ENCODE measurements at places on chromosomes 3 and 15.

- no peak for DNase-seq
These were observed 20.9 kb downstream of the RAD54L2 start for GRCh38 chr3:51559411-51559888.

DNA sequence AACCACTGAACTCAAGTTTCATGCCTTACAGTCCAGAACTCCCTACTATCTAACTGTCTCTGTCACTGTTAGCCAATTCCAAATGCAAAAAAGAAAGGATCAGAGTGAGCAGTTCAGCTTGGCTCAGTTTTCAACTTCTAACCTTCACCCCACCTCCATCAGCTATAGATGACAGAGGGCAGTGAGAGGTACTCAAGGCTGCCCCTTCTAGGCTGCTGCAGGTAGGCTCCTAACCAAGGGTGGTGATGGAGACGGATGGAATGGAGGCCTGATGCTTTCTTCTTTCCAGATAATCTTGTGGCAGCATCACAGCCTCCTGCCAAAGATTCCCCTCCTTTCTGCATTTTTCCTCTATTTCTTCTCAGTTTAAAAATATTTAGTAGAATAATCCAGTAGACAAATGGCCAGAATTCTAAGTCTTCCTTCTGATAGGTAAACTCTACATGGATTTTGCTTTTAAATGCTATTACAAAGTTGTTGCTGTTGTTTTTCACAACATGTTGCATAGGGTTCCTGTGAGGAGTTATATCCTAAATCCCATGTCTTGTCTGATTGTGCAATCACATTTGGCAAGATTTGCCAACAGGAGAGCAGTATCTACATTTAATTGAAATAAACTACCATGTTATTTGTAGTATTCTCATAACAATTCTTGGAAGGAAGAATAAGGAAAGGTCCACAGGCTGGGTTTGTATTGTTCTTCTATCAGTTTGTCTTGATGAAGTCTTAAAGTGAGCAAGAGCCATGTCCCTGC lies 301.6 kb upstream of the TRIM42 start:
- DNase-seq: no peak

DNA sequence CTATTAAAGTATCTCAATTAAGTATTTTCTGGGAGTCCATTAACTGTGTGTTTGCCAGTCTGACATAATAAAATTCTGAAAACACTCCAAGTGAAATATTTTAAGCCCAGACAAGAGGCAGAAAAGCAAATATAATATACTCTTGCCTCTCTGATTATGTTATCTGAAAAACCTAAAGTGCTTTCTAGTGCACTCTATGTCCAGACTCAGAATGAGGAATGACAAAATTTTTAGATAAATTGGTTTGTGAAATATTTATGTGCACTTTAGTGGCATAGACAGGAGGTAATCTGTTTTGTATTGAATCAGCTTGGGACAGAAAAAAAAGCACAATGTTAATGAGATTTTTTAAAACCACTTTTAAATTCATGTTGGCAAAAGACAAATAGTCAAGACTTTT lies 508.2 kb upstream of the SUCLG2 start:
- DNase-seq: no peak

GRCh38 chr3:193959861-193960260 lies 176.1 kb upstream of the HES1 start:
- no peak for DNase-seq

DNA sequence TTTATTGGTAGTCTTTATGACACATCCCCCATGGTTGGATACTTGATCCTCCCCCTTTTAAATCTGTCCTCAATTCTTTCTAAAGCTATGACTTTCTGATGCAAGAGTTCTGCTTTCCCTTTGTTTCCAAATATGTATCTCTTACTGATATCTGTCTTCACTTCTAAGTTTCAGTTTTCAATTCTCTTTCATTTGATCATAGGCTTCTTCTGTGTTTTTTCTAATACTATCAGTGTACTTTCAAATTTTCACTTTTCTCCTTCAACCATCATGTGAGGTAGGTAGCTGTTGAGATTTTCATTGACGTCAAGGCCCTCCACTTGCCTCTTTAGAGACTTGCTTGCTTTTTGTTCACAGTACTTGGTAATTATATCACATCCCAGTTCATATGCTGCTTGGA lies 436.5 kb downstream of the CNTN4 start:
- no peak for DNase-seq

GRCh38 chr3:69542089-69542804 lies 156.4 kb upstream of the FRMD4B start:
- DNase-seq: no peak

DNA sequence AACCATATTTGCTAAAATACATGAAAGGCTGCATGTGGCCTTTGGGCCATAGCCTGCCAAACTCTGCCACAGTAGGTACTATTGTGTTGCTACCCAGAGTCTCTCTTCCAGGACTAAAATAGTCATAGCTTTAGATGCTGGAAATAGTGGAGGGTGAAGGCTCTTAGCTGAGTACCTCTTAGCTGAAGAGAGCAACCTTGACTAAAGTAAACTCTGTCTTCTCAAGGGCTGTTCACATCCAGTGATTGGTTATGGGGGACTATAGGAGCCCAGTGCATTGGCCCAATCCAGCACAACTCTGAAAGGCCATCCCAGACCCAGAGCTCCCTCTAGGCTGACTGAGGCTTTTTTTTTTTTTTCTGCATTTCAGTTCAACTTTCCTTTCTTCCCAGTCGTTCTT lies 117.8 kb upstream of the ACP3 start:
- no peak for DNase-seq

DNA sequence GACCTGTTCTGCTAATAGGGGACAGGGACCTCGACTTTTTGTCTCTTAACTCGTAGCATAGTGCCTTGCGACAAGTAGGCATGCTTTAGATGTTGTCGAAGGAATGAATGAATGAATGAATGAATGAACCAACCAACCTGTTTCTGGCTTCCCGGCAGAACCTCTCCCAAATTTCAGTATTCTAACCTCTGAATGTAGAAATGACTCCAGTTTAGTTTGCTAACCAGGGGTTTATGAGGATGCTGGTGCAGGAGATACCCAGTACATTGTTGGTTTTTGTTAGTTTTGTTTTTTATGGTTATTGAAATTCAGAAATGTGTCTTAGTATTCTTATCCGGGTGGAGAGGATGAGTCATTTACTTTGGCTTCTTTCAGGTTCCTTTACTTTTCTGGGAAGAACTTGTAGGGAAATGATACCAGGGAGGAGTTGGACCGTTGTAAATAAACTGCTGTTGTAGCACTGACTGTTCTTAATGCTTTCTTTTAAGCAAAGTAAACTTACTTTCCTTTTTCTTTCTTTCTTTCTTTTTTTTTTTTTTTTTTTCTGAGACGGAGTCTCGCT lies 29.6 kb upstream of the EHHADH start:
- DNase-seq: no peak

- DNase-seq: no peak
These were observed 318.5 kb upstream of the ADAMTS9 start for GRCh38 chr3:65006300-65006739.

DNA sequence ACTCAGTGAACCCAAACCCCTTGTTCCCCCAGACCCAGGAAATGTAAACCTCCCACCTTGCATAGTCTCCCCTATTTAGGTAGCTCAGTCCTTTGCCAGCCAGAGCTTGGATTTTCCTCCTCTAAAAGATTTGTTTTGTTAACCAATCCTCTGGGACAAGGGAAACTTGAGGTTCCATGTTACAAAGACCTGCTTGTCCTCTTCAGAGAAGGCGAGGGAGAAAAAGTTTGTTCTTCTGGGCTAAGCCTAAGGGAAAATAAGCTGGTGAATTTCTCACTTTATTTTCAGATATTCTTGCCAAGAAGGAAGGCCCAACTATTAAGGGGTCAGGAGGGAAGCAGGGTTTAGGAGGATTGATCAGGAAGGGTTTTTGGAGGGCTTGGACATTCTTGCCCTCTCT lies 136.1 kb upstream of the PROK2 start:
- no peak for DNase-seq

DNA sequence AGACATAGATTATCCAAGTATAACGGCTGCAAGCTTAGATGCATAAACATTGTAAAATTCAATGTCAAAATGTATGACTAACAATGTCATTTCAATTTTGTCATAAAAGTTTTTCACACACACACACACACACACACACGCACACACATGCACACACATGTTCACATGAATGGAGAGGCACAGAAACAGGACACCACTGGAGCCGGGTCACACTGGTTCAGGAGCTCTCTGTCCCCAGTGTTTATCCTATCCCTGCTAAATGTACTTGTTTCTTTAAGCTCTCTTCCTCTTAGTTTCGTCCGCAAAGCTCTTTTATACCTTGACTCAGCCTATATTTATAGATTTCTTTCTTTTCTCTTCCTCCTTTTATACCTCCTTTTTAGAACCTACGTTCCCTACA lies 249.9 kb downstream of the CADPS start:
- no peak for DNase-seq

GRCh38 chr3:45480218-45480617 lies 91.8 kb downstream of the LARS2 start:
- no peak for DNase-seq

DNA sequence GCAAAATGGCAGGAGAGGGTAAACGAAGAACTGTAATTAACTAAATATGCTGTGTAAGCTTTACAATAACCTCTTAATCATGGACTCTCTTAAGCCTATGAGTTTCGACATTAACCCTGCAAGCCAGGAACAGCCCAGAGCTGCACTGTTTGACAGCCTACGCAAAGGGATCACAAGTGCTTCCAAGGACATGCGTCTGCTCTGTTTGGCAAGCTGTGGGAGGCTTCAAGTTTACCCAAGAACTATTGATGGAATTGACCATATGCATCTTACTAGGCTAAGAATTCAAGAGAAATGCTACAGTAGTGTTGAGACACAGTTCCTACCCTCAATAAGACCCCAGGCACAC lies 66.0 kb downstream of the PDZRN3 start:
- DNase-seq: no peak

GRCh38 chr3:190361791-190362190 lies 26.2 kb upstream of the CLDN16 start:
- DNase-seq: no peak

- no peak for DNase-seq
These were observed 56.2 kb upstream of the FILIP1L start for GRCh38 chr3:100170486-100170885.

DNA sequence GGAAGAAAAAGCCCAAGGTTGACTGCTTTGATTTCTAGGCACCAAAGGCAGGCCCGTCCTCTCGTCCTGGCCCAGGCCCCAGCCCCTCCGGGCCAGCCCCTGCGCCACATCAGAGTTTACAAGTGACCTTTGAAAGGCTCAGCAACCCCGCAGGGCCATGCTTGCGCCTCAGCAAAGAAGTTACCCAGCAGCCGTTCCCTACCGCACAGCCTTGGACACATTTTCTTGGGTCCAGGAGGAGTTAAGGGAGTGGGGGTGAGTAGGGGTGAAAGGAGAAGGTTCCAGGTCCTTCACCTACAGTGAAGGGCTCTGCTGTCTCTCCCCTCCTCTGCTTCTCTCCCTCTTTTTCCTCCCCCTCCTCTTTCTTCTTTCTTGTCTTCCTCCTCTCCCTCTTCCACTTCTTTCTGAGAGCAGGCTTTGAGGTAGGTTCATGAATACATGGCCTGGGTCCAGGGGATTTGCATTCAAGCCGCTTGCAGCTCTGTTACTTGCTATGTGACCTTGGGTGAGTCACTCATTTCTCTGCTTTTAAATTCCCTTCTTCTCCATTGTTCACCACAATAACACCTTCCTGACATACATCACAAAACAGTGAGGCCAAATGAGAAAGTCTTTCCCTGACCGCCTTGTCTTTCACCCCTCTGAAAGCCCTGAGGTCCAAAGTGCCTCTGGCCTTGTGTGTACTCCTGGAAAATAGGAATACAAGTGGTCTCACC lies 223.3 kb upstream of the TPRG1 start:
- no peak for DNase-seq

DNA sequence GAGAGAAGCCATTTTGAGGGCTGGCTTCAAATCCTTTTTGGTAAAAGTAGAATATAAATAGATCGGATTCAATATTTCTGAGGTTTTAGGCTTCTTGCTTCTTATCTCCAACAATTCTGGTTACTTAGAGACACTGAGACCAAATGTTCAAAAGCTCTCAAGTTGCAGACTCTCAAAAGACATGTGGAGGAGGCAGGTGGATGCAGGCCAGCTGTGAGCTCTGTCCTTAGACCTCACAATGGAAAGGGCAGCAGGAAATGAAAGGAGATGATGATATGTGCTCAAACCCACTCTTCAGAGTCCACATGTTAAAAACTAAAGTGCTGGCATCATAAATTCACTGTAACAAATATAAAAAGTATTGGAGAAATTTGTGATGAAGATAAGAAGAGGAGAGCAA lies 424.9 kb upstream of the ALCAM start:
- DNase-seq: no peak

DNA sequence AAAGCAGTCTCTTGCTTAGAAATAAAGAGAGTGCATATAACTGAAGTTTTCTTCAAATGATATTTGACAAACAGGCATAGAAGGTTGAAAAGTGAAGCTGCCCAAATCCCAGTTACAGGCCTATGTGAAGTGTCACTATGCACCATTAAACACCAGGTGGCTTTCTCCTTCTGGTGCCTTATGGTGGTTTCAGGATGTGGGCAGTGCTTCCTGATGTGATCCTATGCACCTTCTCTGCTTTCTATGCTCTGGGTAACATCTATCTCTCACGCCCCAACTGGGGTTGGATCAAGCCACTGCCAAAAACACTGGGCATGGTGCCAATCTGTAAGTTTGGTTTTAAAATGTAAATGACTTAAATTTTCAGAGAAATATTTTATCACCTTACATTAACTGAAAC lies 744.7 kb downstream of the TUSC7 start:
- no peak for DNase-seq

DNA sequence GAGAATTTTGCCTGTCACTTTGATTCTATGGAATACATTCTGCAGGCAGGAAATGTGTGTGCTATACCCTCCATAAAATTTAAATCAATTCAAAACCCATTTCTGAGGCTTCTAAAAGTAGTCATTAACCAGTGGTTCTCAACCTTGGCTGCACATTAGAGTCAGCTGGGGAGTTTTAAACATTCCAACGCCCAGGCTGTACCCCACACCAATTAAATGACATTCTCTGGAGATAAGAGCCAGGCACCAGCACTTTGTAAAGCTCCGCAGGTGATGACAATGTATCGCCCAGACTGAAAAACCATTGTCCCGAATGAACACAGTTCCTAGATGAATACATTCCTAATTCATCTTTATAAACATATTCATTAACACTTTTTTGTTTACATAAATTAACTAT lies 110.6 kb upstream of the MB21D2 start:
- no peak for DNase-seq

- no peak for DNase-seq
These were observed 54.5 kb upstream of the ABHD10 start for GRCh38 chr3:111924283-111924682.

DNA sequence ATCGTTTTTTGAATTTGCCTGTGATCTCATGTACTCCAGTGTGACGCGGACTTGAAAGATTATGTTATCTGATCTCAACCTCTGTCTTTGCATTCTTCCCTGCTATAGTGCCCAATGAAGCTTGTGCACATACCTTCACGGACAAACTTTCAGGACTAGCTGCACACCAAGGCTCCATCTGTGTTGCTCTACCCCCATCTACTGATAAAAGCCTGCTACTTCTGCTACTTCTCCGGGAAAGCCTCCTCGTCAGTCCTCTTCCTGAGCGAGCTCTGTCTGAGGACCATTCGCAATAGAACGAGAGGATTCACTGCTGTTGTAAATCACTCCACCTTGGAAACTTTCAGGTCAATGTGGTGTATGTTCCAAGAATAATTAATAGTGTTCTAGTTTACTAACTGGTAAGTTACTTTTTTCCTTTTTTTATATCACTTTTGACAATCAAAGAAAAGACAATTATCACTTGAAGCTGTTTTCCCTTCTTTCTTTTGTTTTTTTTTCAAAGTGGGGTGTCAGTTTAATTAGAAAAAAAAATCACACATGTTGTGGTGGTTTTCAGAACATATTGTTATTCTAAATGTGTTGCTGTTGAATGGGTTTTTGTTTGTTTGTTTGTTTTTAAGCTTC lies 217.6 kb downstream of the ARRDC4 start:
- DNase-seq: no peak

Data from activated T-helper 1 cell treated with anti-CD3 and anti-CD28 coated beads, Interleukin-2, amount 50 U/mL, for 16 hours (primary cell).